ENCODE measurements at places on chromosomes 11 and 22.

DNA sequence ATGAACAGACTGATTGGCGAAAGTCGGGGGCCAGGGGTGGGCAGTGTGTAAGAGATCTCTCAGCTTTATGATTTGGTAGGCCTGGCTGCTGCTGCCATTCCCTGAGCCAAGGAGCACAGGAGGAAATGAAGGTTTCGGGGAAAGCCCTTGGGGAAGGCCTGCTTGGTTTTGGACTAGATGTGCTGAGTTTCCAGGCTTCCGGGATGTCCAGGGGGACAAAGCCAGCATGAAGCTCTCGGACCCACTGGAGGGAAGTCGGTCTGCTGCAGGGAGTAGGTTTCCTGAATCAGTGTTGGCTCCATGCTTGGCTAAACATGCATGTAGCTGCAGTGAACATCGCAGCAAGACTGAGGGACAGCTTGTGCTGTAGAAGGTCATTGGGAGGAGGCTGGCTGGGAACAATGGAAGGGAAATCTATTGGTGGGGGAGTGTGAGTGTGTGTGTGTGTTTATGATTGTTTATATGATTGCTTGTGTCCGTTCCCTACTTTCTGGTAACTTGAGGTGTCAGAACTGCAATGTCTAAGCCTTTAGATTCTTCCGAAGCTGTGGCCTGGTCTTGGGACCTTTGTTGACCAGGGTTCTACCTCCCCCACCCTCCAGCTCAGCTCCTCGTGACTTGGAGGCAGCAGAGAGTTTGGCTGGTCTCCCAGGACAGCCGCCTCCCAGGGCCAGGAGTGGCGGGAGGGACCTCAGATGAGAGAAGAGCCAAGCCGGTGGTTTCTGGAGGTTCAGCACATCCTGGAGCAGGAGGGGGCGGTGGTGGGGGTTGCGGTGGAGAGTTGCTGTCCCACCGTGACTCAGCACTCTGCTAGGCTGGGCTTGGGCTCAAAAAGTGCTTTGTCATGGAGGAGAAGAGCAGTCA lies 4.0 kb upstream of the FTH1 start:
- no peaks in the 10 kb centered on the region for H3K27me3 ChIP-seq
- H3K36me3 ChIP-seq = no peaks in the 10 kb centered on the region
- H3K27ac ChIP-seq = peak overlapping the region; percentile 88

DNA sequence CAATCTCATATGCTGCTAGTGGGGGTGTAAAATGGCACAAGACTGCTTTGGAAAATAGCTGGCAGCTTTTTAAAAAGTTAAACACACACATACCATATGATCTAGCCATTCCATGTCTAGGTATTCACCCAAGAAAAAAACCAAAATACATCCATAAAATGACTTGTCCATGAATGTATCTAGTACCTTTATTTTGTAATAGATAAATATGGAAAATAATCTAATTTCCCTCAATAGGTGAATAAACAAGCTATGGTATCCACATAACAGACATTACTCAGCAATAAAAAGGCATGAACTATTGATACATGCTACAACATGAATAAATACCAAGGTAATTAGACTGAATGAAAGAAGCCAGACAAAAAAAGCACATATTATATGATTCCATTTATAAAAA lies 22.9 kb downstream of the RNF141 start:
- H3K4me1 ChIP-seq = peaks cover 35% of the 10 kb centered on the region
- peaks cover 20% of the 10 kb centered on the region for H3K36me3 ChIP-seq
- H3K4me3 ChIP-seq = no peak overlapping the region
- no peaks in the 10 kb centered on the region for H3K27me3 ChIP-seq

- H3K27ac ChIP-seq = no peak overlapping the region
- no peak for DNase-seq
- H3K27me3 ChIP-seq = peaks cover 58% of the 10 kb centered on the region
- no peaks in the 10 kb centered on the region for H3K36me3 ChIP-seq
- no peaks in the 10 kb centered on the region for H3K4me1 ChIP-seq
Observed at GRCh38 chr11:118274186-118274585, 10.1 kb upstream of the MPZL2 start.

- no peak overlapping the region for H3K27ac ChIP-seq
- H3K27me3 ChIP-seq = peaks cover 16% of the 10 kb centered on the region
- no peaks in the 10 kb centered on the region for H3K36me3 ChIP-seq
Observed at GRCh38 chr11:11311169-11311568, 41.9 kb downstream of the CSNK2A3 start.

- no peaks in the 10 kb centered on the region for H3K27me3 ChIP-seq
- peaks cover 34% of the 10 kb centered on the region for H3K4me1 ChIP-seq
- H3K4me3 ChIP-seq = peak overlapping the region; percentile 0
- H3K27ac ChIP-seq = peak overlapping the region; percentile 32
- peak; percentile 48 for DNase-seq
- no peaks in the 10 kb centered on the region for H3K36me3 ChIP-seq
Observed at GRCh38 chr11:102534261-102534872, 3.8 kb upstream of the MMP7 start.

- DNase-seq = no peak
- H3K36me3 ChIP-seq = no peaks in the 10 kb centered on the region
- H3K27me3 ChIP-seq = no peaks in the 10 kb centered on the region
- no peak overlapping the region for H3K4me3 ChIP-seq
- peaks cover 13% of the 10 kb centered on the region for H3K4me1 ChIP-seq
Observed at GRCh38 chr22:19483481-19484244, 3.9 kb downstream of the CDC45 start.

DNA sequence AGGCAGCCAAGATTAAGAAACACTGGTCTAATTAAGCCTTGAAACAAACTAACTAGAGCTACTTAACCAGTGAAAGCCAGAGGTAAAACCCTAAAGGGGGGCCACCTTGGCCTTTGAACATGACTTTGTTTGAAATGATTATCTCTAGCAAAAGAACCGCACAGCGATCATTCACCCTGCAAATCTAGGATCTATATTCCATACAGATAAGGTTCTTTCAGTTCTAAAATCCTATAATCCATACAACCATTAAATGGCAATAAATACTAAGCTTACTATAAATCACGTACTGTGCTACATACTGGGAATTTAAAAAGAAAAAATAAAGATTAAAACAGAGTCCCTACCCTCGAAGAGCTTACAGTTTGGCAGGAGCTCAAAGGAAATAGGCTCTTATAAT lies 40.6 kb downstream of the RBFOX2 start:
- peaks cover 26% of the 10 kb centered on the region for H3K27me3 ChIP-seq
- H3K27ac ChIP-seq = no peak overlapping the region
- H3K4me3 ChIP-seq = no peak overlapping the region
- H3K4me1 ChIP-seq = no peaks in the 10 kb centered on the region
- DNase-seq = no peak

DNA sequence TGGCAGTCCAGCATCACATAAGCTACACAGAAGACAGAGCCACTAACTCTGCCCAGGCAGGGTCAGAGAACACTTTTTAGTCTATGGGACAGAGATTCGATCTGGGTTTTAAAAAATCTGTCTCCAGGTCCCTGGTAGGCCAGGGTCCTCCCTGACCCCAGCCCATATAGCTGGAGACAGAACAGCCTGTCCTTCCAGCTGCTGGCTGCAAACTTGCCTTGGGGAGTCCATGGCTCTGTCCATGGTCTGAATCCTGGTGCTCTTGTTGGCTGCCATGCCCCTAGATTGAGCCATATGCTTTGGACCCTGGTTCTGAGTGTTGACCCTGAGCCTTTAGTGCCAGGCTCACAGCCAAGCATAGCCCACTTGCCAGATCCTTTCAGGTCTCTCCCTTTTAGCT lies 13.3 kb upstream of the LIPT2 start:
- no peaks in the 10 kb centered on the region for H3K4me1 ChIP-seq
- no peaks in the 10 kb centered on the region for H3K36me3 ChIP-seq
- H3K27me3 ChIP-seq = no peaks in the 10 kb centered on the region

DNA sequence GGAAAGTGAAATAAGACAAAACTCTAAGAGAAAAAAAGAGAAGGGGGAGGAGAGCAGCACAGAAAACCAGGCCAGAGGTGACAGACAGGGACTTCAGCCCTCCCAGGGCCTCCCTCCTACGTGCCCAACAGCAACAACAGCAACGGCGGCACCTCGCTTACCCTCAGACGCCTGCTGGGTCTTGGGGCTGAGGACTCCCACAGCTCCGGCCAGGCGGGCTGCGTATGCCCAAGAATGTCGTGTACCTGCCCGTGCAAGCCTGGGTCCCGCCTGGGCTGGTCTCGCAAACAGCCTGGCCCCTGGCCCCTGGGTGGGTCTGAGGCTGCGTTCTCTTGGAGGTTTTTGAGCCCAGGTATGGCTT lies 30.5 kb downstream of the ARAP1 start:
- peak overlapping the region; percentile 91 for H3K4me3 ChIP-seq
- H3K4me1 ChIP-seq = peaks cover 70% of the 10 kb centered on the region
- H3K27ac ChIP-seq = peak overlapping the region; percentile 98
- no peaks in the 10 kb centered on the region for H3K36me3 ChIP-seq

All from naive B cell (primary cell).